Cerebellar cortex (tissue), 1 donor: ENCODE measurements at places on chromosomes 2 and 18.

GRCh38 chr2:107412981-107413380 lies 413.7 kb upstream of the RGPD4 start:
- no peak for DNase-seq

DNA sequence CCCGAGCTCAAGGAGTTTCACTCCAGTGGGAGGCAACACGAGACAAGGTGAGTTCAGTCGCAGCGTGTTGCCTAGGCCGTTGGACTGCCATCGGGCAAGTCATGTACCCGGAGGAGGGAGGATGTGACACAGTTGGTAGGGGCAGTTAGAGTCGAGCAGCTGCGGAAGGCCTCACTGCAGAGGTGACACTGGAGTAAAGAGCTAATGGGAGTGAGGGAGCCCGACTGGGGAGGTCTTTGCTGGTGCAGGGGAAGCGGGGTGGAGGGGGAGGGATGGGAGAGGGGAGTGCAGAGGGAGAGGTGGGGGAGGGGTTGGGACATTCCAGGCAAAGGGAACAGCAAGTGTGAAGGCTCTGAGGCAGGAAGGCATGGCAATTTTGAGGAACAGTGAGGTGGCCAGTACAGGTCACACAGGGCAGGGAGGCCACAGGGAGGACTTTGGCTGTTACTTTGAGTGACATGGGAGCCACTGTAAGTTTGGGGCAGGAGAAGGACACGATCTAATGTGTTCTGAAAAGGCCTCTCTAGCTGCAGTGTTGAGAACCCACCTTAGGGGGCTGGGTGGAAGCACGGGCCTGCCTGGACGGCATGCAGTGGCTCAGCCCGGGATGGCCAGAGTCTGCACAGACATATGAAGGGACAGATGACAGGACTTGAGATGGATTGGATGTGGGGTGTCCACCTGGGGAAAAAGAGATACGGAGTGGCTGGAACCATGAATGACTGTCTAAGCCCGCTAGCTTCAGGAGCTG lies 61.1 kb downstream of the KCNF1 start:
- no peak for DNase-seq

DNA sequence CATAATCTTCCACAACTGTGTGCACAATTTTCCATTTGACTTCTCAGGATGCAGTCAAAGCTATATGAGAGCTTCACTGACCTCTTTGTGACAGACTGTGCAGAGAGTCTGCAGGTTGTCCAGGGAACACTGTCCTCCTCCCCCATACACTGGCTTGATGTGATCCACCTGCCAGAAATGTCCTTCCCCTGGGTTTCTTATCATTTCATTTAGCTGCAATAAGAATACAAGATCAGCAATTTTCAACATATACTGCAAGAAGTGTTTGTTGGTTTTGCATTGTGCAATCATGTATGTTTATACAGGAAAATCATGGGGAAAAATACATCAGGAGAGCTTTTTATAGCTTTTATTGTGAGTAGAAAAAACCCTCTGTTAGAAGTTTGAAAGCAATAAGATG lies 150.7 kb downstream of the RAB3GAP1 start:
- DNase-seq = no peak

GRCh38 chr2:44983836-44984604 lies 25.2 kb downstream of the SIX2 start:
- DNase-seq = no peak

DNA sequence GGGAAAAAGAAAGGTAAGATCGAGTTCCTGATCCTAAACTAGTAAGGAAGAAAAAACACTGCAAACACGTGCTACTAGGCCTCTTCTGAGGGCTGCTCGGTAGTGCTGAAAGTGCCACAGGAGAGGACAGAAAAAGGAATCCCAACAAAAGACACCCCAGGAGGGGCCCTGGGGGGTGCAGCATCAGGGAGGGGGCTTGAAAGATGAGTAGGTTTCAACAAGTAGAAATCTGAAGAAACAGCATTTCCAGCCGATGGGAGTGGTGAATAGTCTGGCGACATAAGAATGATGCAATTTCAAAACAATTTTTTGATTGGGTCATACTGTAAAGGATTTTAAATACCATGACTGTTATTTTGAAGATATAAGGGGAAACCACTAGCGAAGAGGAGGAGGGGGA lies 98.6 kb downstream of the NOL10 start:
- no peak for DNase-seq

DNA sequence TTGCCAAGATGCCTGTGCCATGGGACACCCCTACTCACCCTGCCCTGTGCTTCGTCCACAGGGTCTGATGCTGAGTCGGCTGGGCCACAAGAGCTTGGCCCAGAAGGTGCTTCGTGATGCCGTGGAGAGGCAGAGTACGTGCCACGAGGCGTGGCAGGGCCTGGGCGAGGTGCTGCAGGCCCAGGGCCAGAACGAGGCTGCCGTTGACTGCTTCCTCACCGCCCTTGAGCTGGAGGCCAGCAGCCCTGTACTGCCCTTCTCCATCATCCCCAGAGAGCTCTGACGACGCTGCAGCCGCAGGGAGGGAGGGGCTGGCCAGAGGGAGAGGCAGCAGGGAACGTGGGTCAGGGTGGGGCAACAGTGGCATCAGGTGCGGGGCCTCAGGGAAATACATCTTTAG lies 81.5 kb downstream of the STPG4 start:
- DNase-seq = no peak

- no peak for DNase-seq
Measured at GRCh38 chr2:118348380-118349034, 260.2 kb downstream of the INSIG2 start.

DNA sequence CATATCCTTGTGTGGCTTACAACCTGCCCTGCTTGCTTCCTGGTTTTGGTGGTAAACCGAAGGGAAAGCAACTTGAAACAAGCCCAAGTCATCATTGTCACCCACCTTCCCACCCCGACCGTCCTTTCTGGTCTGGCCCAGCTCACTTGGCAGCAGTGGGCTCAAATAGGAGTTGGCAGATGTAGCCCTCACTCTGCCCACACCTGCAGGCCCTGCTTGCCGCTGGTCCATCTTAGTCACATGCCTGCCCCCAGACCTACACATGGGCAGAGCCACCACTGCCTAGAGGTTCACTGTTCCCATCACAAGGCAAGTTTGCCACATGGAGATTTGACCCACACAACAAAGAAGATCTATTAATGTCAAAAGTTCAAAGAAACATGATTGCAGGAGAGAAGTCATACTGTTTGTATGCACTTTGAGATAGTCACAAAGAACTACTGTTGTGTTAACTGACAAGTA lies 9.3 kb downstream of the EIPR1 start:
- no peak for DNase-seq

- DNase-seq = no peak
Measured at GRCh38 chr18:62634979-62635630, 80.2 kb upstream of the PHLPP1 start.

DNA sequence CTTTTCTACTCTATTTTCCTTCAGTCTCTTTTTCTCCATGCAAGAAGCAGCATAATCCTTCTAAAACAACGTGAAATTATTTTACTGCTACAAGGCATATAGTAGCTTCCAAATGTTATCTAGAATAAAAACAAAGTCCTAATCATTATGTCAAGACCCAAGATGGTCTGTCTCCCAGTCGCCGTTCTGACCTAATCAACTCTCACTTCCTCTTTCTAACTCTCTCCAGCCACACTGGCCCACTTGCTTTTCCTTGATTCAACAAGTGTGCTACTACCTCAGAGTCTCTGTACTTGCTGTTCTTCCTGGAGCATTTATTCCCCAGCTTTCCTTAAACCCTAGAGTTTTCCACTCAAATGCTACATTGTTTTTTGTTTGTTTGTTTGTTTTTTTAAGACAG lies 1491.2 kb downstream of the LRP1B start:
- no peak for DNase-seq

GRCh38 chr2:210003359-210003758 lies 921 bp downstream of the RPE start:
- DNase-seq = no peak

- DNase-seq = no peak
Measured at GRCh38 chr2:15620857-15621471, 29.3 kb downstream of the DDX1 start.

DNA sequence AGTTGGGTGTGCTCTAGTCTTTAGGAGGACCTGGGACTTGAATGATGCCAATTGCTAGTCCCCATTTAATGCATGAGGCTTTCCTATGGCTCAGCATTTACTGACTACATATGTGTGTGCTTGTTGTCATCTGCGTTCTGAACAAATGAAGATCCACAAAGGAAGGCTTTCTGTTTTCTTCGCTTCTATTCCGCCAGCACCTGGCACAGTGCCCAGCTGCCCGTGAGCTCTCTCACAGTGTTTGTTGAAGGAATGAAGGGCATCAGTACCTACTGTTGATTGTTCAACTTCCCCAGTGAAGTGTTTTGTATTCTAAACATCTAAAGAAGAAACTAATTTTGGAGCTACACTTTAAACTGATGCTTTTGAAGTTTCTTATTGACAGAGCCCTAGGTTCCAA lies 122.4 kb upstream of the LINC00305 start:
- DNase-seq = peak; percentile 2

DNA sequence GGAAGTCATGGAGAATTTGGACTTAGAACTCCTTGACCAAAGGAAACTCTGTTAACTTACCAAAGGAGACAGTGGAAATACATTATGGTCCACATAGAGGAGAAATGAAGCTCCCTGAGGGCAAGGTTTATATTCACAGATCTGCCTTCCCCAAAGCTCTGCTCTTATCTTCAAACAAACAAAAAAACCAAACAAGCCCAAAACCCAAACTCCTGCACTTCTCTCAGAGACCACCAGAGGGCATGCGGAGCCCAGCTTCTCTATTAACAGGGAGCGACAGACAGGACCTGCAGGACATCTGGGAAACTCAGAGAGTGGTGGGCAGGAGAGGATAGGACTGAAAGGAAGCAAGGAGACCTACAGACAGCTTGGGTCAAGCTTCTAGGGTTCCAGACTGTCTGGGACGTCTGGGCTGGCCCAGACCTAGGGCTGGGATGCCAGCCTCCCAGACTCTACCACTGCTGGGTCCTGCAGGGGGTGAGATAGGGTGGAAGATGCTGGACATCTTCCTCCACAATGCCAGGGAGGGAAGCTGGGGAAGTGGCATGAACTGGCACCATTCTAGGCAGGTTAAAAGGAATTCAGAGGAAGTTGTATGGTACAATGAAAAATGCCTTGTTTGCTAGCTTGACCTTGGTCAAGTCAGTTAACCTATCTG lies 4.0 kb upstream of the WNT10A start:
- peak; percentile 80 for DNase-seq

GRCh38 chr2:182822733-182823132 lies 43.7 kb downstream of the FRZB start:
- DNase-seq = no peak

GRCh38 chr2:197453914-197454398 lies 604 bp downstream of the COQ10B start:
- DNase-seq = no peak

DNA sequence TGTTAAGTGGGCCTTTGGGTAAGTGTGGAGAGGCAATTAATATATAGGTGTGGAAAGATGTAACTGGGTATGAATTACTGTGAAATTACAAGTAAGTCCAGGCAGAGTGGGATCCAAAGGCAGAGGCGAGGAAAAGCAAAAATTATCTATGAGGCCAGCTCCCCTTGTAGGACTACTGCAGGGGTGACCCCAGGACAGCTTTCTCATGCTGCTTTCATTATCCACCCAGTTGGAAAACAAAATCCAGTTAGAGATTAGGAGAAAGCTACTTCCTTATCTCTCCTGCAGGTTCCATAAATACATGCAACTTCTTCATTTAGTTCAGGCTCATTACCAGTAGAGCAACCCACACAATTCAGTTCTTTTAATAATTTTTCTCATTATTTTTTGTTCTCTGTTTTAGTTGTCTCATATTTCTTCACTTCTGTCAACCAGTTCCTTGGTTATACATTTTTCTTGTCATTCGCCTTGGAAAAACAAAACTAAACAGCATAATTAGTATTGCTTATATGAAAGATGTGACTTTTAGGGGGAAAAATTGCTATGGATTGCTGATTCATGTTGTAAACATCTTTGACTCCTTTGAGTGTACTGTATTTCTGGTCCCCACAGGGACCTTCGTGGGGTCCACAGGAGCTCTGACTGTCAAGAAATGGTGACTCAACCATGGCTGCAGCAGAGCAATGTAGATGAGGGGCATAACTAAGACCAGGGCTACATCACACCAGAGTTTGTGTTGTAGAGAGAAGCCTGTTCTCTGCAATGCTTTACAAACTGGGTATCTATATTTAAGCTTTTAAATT lies 110.4 kb upstream of the PARD3B start:
- no peak for DNase-seq

- no peak for DNase-seq
Measured at GRCh38 chr18:33277431-33277830, 163.1 kb downstream of the CCDC178 start.

- no peak for DNase-seq
Measured at GRCh38 chr2:174153757-174154680, 94.3 kb downstream of the OLA1 start.

- DNase-seq = peak; percentile 46
Measured at GRCh38 chr18:75208155-75208835, 644 bp downstream of the PTGR3 start.

DNA sequence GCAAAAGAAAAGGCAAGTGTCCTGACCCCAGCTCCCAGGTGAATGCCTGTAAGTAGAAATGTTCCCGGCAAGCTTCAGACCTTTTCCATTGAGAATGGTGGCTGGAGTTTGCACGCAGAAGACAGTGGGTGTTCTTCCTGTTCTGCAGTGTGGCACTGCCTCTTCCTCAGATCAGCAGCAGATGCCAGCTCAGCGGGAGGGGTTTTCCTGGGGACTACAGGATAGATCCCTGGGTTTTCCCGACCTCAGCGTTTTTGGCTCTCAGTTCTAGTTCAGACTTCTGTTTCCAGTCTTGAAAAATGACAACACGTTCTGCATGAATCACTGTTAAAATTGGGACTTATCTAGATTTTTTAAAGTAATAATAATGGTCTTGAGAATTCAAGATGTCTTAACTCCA lies 39.2 kb downstream of the GRHL1 start:
- DNase-seq = peak; percentile 93

GRCh38 chr18:58225101-58225500 lies 181.1 kb downstream of the NEDD4L start:
- DNase-seq = no peak

GRCh38 chr2:48343571-48344440 lies 186.1 kb upstream of the STON1 start:
- no peak for DNase-seq

GRCh38 chr2:174776223-174776622 lies 12.0 kb upstream of the CHRNA1 start:
- DNase-seq = no peak

DNA sequence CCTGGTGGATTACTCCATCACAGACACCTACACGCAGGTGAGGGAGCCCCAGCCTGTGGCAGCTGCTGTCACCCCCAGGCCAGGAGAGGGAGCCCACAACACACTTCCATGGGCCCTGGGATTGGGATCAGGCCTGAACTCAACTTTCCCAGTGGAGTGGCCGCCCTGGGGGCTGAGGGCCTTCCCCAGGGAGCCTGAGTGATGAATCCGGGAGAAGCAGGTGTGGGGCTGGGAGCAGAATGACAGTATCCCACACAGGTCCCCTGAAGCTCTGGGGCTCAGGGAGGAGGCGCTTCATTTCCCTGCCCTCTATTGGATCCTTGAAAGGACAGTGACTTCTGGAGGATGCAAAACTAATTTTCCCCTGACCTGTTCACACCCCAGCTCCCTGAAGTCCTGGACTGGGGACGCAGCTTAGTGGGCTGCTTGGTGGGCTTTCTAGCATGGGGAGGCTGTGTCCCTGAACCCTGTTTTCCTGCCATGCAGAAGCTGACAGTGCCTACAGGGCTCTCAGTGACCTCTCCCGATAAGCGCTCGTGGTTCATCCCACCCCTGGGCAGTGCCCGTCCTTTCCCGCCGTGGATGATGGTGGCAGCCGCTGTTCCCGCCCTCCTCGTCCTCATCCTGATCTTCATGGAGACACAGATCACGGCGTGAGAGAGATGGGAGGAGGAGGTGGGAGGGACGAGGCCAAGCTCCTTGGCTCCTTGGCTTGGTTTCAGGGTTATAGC lies 11.0 kb downstream of the SLC4A3 start:
- no peak for DNase-seq

- no peak for DNase-seq
Measured at GRCh38 chr2:110638004-110638403, 39.9 kb downstream of the BUB1 start.
